ENCODE measurements at places on chromosomes 11 and 22.
A peak's percentile ranks its signal among the peaks of the same experiment; 100 is the strongest.

GRCh38 chr11:119329320-119329719, 5.0 kb upstream of the RNF26 start:
- DNase-seq = no peak

GRCh38 chr22:39493759-39494158, 8.3 kb upstream of the MIEF1 start:
- DNase-seq = no peak

- no peak for DNase-seq
These were observed 1.5 kb downstream of the SHANK3 start for GRCh38 chr22:50674130-50674500.

DNA sequence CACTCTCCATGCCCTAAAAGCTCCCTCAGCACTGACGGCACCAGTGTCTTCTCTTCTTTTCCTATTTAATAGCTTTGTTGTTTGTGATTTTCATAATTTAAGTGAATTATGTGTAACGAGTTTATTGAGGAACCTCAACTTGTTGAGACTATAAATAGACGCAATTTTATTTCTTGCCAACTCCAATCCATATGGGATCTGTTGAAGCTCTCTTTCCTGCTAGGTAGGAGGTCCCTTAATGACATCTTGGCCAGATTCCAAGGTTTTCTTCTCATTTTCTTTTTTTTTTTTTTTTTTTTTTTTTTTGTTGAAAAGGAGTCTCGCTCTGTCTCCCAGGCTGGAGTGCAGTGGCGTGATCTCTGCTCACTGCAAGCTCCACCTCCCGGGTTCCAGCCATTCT, 14.2 kb downstream of the RTL6 start:
- DNase-seq = no peak

- DNase-seq = peak; percentile 21
These were observed 37.3 kb upstream of the CCDC134 start for GRCh38 chr22:41762980-41763779.

GRCh38 chr22:32958001-32958400, 100.2 kb downstream of the SYN3 start:
- DNase-seq = no peak

DNA sequence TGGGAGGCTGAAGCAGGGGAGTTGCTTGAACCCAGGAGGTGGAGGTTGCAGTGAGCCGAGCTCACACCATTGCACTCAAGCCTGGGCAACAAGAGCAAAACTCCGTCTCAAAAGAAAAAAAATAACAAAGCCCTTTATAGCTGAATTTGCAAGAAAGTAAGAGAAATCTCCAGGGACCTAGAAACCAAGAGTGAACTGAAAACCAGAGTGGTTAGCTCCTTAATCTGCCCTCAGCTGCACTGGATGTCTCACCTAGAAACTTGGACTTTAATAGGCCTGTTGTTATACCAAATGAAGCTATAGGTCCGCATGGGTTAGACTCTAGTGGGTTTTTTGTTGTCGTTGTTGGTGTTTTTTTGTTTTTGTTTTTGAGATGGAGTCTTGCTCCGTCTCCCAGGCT, 4.1 kb downstream of the NEU3 start:
- no peak for DNase-seq

DNA sequence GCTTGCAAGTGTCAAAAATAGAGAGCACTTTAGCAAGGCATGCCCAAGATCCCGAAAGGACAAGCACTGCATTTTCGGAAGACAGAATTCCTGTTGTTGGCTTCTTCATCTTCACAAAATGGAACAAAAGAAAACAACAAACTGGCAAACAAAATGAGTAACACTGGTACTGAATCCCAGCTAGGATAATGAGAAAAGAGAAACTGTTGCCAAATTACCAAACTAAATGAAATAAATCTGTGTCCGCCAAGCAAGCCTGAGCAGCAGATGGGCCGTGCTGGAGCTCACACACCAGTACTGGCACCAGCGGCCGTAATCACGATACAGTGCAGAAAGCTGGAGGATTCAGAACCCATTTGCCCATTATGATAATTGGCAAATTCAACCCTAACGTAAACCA, 30.6 kb downstream of the TUB start:
- DNase-seq = no peak

- no peak for DNase-seq
These were observed 1.1 kb upstream of the DENND5A start for GRCh38 chr11:9266132-9266736.

DNA sequence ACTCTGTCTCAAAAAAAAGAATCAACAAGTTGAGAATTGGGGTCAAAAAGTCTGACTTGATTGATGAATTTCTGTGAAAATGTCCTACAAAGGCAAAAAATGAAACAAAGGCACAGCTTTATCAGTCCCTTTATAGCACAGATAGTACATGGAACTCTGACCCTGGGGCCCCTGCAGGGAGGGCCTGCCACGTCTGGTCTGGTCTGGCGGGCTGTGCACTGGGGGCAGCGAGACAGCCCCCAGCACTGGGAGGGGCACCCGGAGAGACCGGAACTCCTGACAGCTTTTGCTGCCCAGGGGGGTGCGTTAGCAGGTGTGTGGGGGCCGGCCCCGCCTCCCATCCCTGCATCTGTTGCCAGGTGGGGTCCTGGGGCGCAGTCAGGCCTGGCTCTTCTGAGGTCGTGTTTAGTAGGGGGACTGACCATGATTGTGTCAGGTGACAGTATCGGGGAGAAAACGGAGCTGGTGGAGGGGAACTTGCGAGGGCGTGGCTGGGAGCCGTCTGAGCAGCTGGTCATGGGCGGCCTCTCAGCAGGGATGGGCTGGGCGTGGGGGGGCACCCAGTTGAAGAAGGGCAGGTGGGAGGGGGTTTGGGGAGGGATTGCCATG, 51.7 kb downstream of the GRAMD4 start:
- no peak for DNase-seq

GRCh38 chr11:65377036-65377435, 5.4 kb downstream of the SLC25A45 start:
- no peak for DNase-seq

All from nucleus accumbens (tissue), 56 donors.